Kidney epithelial cell (primary cell): ENCODE measurements at places on chromosomes 16 and 17. TPM values are rescaled to one million over a fixed set of nuclear protein-coding genes. Genes with fewer than 3 reads are reported as not detected.

DNA sequence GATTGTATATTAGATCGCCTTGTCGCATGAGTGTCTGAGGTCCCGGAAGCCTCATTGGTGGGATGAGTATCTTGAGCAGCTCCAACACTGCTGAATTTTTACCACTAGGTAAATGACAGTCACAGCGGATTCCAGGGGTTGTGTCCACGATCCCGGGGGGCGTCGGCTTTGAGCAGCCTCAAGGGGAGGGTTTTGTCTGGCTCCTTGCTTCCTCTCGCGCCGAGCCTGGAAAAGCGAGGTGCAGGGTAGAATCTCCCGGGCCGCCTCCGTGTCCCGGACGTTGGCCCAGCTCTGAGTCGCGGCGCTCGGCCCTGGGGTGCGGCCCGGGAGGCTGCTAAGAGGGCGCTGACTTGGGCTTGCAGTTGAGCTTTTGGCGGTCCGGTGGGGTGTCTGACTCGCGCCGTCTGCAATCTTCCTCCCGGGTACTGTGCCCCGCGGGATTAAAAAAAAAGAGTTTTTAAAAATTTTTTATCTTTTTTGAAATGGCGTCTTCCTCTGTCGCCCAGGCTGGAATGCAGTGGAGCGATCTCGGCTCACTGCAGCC is 4.5 kb downstream of the OR1F1 start:
- no peak for DNase-seq

DNA sequence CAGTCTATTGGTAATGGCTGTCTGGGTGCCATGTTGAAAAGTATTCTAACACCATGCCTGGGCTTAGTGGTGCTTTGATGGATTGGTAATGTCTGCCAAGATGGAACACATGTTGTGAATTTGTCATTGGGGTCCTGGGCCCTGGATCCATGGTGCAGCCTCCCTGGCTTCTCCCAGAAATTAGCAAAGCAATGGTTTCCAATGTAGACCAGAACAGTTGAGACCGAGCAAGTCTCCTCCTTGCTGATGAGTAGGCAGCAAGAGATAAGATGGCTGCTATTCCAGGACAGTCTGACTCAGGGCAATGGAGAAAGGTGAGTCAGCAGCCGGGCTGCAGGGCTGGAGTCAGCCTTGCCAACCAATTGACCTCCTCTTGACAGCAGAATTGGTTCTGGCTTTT is 30.8 kb downstream of the GPR139 start:
- no peak for DNase-seq

- no peak for DNase-seq
Measured at GRCh38 chr16:5215901-5216300, 118.3 kb upstream of the EEF2KMT start.

- no peak for DNase-seq
Measured at GRCh38 chr17:43031666-43032065, 6.6 kb downstream of the RND2 start.

DNA sequence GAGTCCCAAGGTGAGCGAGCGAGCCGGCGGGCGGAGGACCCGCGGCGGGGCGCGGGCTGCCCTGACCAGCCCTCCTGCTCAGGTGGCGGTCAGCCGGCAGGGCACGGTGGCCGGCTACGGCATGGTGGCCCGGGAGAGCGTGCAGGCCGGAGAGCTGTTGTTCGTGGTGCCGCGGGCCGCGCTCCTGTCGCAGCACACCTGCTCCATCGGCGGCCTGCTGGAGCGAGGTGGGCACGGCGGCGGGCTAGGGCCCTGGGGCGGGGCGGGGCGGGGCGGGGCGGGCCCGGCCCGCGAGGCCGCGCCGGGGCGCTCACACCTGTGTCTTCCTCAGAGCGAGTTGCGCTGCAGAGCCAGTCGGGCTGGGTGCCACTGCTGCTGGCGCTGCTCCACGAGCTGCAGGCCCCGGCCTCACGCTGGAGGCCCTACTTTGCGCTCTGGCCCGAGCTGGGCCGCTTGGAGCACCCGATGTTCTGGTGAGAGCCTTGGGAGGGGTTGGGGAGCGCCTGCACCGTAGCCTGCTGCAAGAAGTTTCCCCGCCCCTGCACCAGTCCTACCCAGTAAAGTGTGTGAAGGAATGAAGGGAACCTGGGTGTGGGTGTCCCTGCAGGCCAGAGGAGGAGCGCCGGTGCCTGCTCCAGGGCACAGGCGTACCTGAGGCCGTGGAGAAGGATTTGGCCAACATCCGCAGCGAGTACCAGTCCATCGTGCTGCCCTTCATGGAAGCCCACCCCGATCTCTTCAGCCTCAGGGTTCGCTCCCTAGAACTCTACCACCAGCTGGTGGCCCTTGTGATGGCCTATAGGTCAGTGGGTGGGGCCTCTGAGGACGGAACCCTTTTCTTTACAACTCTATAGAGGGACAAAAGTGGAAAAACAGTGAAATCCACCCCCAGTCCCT is 802 bp downstream of the SETD6 start:
- DNase-seq: no peak

- no peak for DNase-seq
Measured at GRCh38 chr17:74455821-74456220, 10.6 kb upstream of the CD300A start.

The ZNF747 gene
- 9.9 and 12.5 TPM in 2 replicates for total RNA-seq

The VTN gene
- 0.27 TPM in 1 of 2 replicates, not detected in the other for total RNA-seq

The ABCC11 gene
- total RNA-seq: not detected in 2 replicates

The LITAFD gene
- not detected in 2 replicates for total RNA-seq

The NTN1 gene
- total RNA-seq: 15.2 and 20.5 TPM in 2 replicates

The MBTPS1 gene
- 70.9 and 86.5 TPM in 2 replicates for total RNA-seq

The DNAH2 gene
- 0.04 TPM in 1 of 2 replicates, not detected in the other for total RNA-seq
